Foreskin keratinocyte (primary cell): ENCODE measurements at places on chromosomes 1 and 21.
A peak's percentile ranks its signal among the peaks of the same experiment; 100 is the strongest.

- peak; percentile 100 for DNase-seq
These were observed 50.6 kb upstream of the LYST start for GRCh38 chr1:235917267-235917811.

DNA sequence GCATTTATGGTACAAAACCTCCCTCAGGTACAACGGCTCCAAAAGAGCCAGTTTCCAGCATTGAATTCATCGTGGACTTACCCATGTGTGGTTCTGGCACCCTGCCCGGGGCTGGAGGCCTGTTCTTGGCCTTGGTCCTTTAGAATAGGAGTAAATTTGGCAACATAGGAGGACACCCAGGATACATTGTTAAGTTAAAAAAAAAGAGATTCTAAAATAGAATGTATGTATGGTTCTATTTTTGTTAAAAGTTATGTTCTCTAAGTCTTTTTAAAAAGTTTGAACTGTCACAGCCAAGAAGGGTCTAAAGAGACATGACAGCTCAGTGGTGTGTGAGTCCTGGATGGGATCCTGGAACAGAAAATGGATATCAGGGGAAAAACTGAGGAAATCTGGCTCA is 25.9 kb downstream of the EPHX1 start:
- DNase-seq, result no peak

DNA sequence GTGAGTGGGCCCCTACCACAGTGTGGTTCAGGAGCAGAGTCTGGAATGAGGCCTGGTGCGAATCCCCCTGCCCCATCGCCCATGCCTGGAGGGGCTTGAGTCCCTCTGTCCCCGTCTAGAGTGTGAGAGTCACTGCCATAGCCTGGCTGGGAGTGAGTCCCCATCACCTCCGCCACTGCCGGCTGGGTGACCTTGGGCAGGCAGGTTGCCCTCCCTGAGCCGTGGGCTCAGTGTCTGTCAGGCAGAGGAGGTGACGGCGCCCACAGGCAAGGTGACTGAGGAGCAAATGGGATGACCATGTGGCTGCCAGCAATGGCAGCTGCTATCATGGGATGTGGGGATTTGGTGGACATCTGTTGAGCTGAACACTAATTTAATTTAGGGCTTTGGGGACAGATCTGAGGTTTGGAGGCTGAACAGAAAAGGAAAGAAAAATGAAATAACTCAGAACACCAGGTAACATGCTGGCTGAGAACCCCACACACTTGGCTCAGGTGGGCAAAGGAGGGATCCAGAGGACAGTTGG is 38.1 kb upstream of the GPR153 start:
- DNase-seq, result no peak

DNA sequence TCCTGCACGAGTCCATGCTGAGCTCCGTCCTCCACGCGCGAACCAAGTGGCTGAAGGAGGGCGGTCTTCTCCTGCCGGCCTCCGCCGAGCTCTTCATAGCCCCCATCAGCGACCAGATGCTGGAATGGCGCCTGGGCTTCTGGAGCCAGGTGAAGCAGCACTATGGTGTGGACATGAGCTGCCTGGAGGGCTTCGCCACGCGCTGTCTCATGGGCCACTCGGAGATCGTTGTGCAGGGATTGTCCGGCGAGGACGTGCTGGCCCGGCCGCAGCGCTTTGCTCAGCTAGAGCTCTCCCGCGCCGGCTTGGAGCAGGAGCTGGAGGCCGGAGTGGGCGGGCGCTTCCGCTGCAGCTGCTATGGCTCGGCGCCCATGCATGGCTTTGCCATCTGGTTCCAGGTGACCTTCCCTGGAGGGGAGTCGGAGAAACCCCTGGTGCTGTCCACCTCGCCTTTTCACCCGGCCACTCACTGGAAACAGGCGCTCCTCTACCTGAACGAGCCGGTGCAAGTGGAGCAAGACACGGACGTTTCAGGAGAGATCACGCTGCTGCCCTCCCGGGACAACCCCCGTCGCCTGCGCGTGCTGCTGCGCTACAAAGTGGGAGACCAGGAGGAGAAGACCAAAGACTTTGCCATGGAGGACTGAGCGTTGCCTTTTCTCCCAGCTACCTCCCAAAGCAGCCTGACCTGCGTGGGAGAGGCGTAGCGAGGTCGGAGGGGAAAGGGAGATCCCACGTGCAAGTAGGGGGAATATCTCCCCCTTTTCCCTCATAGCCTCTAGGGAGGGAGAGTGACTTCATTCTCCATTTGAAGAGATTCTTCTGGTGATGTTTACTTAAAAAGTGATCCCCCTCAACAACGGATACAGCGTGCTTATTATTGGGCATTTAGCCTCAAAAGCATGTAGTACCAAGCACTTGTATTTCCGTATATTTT is 991 bp downstream of the PRMT6 start:
- DNase-seq, result no peak

DNA sequence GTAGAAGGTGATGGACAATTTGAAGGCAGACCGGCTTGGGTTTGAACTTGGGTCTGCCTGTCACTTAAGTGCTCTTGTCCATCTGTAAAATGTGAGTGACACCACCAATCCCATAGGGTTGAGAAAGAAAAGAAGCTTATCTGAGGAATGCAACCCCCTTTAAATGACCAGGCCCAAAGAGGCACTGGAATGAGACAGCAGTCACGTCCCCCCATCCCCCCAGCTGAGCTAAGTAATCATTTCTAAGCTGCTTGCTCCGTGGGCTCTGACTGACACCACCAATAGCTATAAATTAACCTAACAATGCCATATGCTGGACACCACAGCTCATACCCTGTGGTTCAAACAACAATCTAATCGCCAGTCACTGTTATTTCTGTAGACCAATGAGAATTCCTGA is 15.1 kb downstream of the LCA5L start:
- no peak for DNase-seq
